ENCODE measurements at places on chromosomes 12 and 14.

- DNase-seq = no peak
Measured at GRCh38 chr14:98035396-98035795, 1236.6 kb downstream of the BCL11B start.

- no peak for DNase-seq
Measured at GRCh38 chr14:22974530-22975313, 7.6 kb downstream of the AJUBA start.

DNA sequence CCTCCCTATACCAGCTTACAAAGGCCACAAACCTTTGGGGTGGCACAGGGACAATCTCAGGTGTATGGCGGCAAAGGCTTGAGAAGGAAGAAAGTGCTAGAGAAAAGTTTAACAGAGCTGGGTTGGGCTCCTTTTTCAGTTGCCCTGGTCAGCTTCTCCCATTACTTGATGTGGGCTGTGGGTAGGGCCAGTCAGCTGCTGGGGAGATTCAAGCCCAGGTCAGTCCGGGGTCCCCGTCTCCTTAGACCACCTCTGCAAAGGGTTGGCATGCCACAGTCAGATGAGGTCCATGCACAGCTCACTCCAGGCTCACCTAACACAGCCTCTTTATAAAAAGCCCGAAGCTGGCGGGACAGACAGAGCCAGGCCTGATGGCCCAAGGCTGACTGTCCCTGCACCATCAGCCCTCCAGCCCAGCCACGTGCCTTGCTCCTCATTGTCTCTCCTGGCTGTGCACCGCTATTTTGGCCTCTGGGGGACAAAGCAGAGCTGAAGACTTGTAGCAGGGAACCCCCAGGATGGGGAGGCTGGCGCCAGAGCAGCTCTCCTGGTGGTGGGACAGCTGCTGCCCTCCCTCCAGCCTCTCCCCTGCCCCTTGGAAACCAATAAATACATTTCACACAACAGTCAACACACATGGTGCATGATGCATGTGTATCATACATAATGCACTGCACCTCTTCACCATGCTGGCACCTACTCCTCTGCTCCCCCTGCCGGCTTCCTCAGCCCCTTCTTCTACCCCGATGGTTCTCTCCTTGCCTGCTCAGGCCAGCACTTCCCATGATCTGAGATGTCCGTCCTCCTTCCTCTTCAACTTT lies 61.7 kb upstream of the DDX11 start:
- DNase-seq = no peak

- DNase-seq = no peak
Measured at GRCh38 chr12:24915501-24915900, 33.4 kb downstream of the BCAT1 start.

GRCh38 chr12:46342562-46343033 lies 30.0 kb downstream of the SLC38A2 start:
- DNase-seq = no peak

GRCh38 chr12:71158361-71158882 lies 623 bp upstream of the TSPAN8 start:
- DNase-seq = no peak

- DNase-seq = no peak
Measured at GRCh38 chr12:54879579-54879978, 25.3 kb downstream of the MUCL1 start.

DNA sequence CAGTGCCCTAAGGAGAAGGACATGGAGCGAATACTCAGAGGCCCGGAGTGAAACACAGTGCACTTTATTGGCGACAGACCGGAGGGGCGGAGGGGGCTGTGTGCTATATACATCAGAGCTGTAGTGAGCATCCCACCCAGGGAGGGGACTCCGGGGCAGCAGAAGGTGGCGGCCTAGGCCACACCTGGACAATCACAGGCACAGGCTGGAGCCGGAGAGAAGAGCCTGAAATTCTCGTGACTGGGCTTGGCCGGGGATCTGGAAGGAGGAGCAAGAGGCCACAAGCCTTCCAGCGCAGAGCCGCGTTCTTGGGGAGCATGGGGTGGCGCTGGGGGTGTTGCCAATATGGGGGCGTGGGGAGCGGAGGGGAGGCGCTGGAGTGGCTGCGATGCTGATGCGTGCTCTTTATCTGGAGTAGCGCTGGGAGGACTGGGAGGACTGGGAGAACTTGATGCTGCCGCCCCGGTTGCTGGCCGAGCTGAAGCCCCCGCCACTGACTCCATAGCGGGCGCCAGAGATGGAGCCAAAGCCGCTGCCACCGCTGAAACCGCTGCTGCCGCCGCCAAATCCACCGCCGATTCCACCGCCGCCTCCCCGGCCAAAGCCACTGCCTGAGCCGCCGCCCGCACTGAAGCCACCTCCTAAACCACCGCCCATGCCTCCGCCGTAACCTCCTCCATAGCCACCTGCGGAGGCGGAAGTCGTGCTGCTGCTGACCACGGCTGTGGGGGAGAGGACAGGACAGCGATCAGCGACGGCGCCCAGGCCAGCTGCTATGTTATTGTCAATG lies 6.1 kb downstream of the KRT3 start:
- DNase-seq = no peak

DNA sequence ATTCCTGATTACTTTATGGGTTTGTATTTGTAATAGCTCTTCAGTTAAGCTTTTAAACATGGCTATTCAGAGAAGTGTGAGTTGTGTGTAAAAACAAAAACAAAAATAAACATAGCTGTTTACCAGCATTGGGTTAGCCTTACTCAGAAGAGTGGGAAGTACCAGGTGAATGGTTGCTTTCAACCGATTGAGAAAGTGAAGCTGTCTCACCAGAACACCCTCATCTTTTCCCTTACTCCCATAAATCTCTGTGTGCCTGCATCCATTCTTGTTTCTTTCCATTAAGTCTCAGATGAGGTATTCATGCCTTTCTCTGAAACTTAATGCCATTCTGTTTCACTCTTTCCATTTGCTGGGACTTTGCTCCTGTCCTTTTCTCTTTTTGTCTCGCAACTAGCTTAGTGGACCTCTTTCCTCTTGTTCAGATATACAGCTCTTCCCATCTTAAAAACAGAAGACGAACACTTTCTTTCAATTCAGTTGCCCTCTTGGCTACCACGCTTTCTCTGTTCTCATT lies 10.7 kb downstream of the BORCS5 start:
- DNase-seq = no peak

- no peak for DNase-seq
Measured at GRCh38 chr14:27026097-27026496, 428.3 kb upstream of the NOVA1 start.

GRCh38 chr12:46437469-46437868 lies 64.9 kb upstream of the SLC38A2 start:
- DNase-seq = no peak

DNA sequence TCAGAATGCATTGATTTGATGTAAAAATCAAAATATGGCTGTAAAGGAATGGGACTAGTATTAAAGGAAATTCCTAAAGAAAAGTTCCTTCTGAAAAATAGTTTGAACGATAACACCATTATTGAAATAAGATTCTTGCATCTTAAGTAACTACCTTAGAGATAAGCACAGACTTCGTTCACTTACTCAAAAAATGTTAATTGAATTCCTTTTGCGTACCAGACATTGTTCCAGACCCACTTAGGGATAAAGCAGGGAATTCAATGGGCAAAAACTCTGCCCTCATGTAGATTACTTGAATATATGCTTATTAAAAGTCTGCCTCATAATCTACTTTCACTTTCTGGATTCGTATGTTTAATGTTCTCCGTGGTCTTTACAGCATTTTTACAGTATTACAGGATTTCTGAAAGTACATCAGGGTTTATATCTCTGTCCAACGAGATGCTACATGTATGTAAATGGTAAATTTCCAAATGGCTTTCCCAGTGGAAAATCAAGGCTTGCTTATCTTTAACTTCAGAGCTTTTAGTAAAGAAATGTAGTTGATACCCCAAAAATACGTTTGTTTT lies 213.7 kb downstream of the GXYLT1 start:
- DNase-seq = no peak

GRCh38 chr14:24232645-24233537 lies at the start of gene GMPR2:
Gene GMPR2 (plus strand): TSS chr14:24232929. CDS start chr14:24233254, 325 bp downstream.
- no peak for DNase-seq

GRCh38 chr14:51327376-51327775 lies 87.3 kb downstream of the TMX1 start:
- DNase-seq = no peak

GRCh38 chr12:120115692-120116440 lies 687 bp downstream of the RAB35 start:
- DNase-seq = no peak

- no peak for DNase-seq
Measured at GRCh38 chr14:33692762-33693161, 258.1 kb downstream of the EGLN3 start.

- peak; percentile 85 for DNase-seq
Measured at GRCh38 chr14:93789228-93790130, 1.2 kb upstream of the PRIMA1 start.

- no peak for DNase-seq
Measured at GRCh38 chr12:79071498-79071897, 206.9 kb downstream of the SYT1 start.

- DNase-seq = no peak
Measured at GRCh38 chr12:16675438-16675837, 69.5 kb upstream of the LMO3 start.

- DNase-seq = no peak
Measured at GRCh38 chr12:5052348-5052747, 8.7 kb downstream of the KCNA5 start.

GRCh38 chr12:93050026-93050747 lies 121.1 kb upstream of the EEA1 start:
- DNase-seq = no peak

DNA sequence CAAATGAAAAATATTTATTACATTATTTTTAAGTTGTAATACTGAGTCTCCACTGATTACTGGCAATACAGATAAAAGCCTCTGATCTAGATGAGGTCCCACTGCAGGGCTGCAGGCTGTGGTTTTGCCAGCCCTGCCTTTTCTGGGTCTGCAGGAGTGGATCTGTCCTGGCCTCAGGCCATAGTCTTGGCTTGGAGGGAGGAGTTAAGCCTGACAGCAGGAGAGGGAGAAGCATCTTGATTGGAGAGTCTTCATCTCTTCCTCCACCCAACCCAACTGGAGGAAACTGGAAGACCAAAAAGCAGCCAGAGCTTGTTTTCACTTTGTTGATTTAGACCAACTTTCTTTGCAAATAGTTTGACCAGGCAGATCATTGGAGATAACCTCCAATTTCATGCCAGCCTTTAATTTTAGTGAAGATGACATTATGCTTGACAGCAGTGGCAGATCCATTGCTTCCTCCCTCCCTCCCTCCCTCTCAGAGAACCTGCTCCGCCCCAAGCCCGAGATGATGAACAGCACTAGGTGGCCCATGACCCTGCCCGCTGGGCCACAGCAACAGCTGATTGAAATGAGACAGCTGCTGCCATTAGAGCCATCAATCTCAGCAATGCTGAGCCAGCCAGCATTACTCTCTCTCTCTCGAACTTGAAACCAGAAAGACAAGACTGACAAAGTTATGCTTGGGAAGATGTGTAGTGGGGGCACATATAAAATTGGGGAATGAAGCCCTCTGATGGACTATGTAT lies 222.4 kb downstream of the GLT1D1 start:
- no peak for DNase-seq

GRCh38 chr12:26608273-26608672 lies 224.7 kb downstream of the ITPR2 start:
- DNase-seq = no peak

DNA sequence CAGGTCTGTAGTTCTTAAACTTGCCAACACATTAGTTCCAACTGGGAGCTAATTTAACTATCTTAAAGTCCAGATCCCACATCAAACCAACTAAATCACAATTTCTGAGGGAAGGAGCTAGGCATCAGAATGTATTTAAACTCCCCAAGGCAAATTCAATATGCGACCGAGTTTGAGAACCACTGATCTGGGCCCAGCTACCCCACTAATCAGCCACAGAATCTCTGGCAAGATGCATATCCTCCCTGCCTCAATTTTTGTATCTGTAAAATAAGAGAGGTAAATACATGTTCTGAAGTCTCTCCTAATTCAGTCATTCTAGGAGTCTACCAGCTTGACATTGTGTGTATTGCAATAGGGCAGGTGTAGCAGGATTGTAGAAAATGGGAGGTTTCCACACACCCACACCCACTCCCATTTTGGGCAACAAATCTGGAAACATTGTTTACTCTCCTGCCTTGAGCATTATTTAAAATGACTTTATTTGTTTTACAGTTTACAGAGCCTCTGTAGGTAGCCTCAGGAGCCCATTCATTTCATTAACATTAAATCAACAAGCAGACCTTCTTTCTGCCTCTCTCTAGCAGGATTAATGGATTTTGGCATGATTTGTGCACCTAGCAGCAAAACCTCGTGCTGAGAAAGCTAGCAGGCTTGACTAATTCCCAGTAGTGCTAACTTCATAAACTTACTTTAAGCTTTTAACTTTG lies 15.6 kb downstream of the LGR5 start:
- DNase-seq = no peak

DNA sequence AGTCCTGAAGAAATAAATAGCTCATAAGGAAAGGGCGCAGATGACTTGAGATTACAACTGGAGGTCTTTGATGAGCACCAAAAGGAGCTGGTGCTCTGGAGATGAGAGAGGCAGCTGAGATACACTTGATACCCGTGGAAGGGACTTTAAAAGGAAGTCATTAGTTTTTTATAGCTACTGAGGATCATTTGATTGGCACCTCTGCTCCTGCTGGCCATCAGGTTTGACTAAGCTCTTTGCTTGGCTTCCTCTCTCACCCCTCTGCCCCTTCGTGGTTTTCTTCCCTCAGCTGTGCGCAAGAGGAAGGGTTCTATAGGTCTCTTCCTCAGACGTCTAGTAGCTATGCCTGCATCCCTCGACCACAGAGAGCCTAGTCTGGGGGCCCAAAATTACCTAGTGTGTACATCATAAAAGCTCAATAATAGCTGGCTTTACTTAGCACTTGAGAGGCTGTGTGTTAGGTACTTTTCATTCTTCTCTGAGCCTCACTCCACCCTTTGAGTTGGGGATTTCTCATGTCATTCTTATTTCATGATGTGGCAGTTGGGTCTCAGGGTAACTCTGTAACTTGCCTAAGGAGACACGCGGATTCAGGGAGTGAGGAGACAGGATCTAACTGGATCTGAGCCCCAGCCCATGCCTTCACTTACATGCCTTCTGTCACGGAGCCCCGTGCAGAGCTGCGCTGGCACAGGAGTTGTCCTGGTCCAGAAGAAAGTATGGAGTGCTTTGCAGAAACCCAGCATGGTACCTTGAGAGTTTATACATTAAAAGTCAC lies 68.4 kb upstream of the ASPG start:
- DNase-seq = no peak

DNA sequence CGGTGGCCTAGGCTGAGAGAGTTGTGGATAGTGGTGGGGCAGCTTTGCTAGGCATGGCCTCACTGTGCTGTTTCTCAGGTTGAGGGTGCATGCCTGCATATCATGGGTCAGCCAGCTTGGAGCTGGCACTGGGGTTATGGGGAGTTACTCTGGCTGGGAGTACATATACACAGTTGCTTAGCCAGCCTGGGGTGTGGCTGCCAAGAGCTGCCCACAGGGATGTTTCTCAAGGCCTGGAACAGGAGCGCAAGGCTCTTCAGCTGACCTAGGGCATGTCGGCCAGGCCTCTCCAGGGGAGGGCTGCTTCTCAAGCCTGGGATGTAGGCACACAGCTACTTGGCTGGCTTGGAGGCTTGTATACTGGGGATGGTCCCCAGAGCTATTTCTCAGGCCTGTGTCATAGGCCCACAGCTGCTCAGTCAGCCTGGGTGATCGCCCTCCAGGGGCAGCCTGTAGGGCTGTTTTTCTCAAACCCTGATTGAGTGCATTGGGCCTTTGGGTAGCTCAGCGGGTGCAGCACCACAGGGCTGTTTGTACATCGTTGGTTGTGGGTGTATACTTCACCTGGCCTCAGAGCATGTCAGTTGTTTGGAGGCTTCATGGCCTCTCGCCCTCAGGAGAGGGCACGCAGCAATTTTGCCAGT lies 114.9 kb downstream of the METTL25 start:
- no peak for DNase-seq
